Tongue (tissue), 3 donors: ENCODE measurements at places on chromosomes 7 and 10. TPM values are rescaled to one million over a fixed set of nuclear protein-coding genes. Genes with fewer than 3 reads are reported as not detected.
A peak's percentile ranks its signal among the peaks of the same experiment; 100 is the strongest.

DNA sequence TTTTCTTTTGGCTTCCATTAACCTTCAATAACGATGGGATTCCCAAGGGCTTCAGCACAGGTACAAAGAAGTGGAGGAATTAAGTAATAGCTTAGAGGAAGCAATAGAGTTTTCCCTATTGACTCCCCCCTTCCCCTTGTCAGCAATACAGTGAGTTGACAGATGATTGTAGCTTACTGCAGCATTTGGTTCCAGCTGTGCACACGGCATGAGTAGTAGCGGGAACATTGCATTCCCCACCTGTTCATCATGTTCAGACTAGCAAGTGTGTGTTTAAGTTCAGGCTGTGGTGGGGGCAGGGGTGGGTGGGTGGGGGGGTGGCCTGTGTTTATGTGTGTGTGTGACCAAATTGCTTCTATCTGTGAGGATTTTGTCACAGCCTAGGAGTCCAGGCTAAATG, 4.6 kb upstream of the ADRA2A start:
- peak; percentile 47 for DNase-seq

GRCh38 chr7:77543910-77544309, 6.8 kb downstream of the PTPN12 start:
- no peak for DNase-seq

- DNase-seq, result no peak
Observed at GRCh38 chr7:41701068-41701941, 1.6 kb downstream of the INHBA start.

- peak; percentile 78 for DNase-seq
Observed at GRCh38 chr7:114345494-114345893, 69.1 kb upstream of the FOXP2 start.

DNA sequence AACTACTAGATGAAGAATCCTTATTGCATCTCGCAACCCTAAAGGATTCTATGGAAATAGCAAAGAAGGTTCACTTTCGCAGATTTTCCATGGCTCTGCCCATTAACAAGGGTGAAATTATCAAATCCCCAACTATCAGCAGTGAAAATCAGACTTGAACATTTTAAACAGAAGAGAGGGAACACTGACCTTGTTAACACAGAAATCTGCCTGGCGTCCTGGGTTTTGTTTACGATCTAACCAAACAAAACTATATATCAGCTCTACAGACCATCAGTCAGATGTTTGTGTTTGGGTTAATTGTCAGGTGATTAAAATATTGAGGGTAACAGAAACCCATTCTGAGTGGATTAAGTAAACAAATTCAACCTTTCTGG, 1.9 kb downstream of the CTTNBP2 start:
- DNase-seq, result peak; percentile 32

- peak; percentile 32 for DNase-seq
Observed at GRCh38 chr7:20797462-20798080, 10.9 kb upstream of the SP8 start.

- DNase-seq, result peak; percentile 57
Observed at GRCh38 chr7:2732959-2733584, 45.1 kb downstream of the AMZ1 start.

Gene HMX3
- total RNA-seq, result not detected

Gene SRGN
- total RNA-seq, result 49.6 TPM

Gene VAX1
- not detected for total RNA-seq
